Activated CD4-positive, alpha-beta T cell treated with anti-CD3 and anti-CD28 coated beads, Interleukin-2, amount 50 U/mL, for 24 hours (primary cell): ENCODE measurements at places on chromosomes 5 and 9.

GRCh38 chr9:18988003-18988402 lies 45.0 kb downstream of the SAXO1 start:
- no peak for DNase-seq

DNA sequence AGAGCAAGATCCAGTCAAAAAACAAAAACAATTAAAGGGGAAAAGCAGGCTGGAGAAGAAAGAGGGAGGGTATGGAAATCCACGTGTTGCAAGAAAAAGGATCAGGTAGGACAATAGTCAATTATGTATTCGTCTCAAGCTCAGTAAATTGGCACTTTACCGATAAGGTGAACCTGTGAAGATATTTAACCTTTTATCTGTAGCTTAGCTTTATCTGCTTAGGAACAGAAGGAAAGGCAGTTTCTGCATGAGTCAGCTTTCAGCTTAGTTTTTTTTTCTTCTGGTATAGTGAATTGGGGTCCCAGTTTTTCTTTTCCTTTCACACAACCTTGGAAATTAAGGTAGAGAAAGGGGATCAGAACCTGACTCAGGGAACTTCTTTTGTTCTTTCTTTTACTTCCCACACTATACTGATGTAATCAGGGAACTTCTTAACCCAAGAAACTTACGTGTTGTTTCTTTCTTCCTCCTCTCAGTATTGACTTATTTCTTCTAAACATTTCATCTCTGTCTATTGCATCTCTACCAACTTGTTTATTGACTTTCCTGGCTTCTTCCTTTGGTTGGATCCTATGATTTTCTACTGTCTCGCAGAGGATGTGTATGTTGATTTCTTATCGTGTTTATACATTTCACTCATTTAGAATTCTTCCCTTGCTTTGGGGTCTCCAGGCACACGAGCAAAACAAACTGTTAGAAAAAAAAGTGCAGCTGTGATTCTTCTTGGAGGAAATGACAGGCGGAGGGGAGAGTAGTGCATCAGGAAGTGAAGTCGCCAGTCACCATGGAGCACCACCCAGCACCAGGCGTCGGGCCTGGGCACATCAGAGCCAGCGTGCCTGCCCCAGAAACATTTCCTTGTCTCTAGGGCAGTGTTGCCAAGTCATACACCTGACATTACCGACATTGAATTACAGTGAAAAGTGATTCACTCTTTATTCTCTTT lies 123.0 kb upstream of the LHFPL2 start:
- no peak for DNase-seq

- no peak for DNase-seq
Measured at GRCh38 chr5:638501-639252, 26.5 kb downstream of the CEP72 start.

GRCh38 chr5:105430516-105430915 lies 1867.9 kb upstream of the NUDT12 start:
- DNase-seq, result no peak

GRCh38 chr5:90878549-90879196 lies 320.1 kb downstream of the ADGRV1 start:
- DNase-seq, result no peak

- no peak for DNase-seq
Measured at GRCh38 chr5:33929925-33930690, 6.1 kb upstream of the RXFP3 start.

GRCh38 chr9:13358128-13358527 lies 78.6 kb upstream of the MPDZ start:
- no peak for DNase-seq

- no peak for DNase-seq
Measured at GRCh38 chr5:139814704-139815280, 19.2 kb downstream of the PSD2 start.

GRCh38 chr9:22682536-22682935 lies 235.9 kb downstream of the DMRTA1 start:
- no peak for DNase-seq

DNA sequence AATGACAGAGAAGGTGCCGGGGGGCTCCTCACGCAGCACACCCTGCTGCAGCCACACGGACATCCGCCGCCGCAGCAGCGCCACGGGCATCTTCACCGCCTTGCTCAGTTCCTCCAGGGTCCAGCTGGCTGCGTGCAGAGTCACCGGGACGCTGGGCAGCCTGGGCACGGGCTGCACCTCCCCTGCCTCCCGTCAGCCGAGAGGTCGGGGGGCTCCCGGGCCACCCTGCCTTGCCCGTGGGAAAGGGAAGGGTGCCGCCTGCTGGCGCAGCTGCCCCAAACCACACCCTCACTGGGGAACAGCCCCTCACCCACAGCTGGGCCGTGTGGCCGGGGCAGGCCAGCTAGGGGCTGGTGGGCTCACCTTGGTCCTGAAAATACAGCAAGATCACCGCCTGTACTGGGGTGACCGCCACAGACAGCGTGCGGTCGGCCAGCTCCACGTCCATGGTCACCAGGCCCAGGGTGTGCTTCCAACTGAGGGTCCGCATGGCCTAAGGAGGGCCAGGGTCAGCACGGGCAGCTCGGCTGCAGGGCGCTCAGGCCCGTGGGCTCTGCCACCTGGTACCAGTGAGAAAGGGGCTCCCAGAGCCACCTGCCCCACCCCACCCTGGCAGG lies 3.6 kb upstream of the TMEM210 start:
- no peak for DNase-seq
